ENCODE measurements at places on chromosomes 7 and 10. TPM values are rescaled to one million over a fixed set of nuclear protein-coding genes. Genes with fewer than 3 reads are reported as not detected.

The LIPJ gene
- not detected for total RNA-seq

The AOC1 gene
- total RNA-seq, result 1.8 TPM

DNA sequence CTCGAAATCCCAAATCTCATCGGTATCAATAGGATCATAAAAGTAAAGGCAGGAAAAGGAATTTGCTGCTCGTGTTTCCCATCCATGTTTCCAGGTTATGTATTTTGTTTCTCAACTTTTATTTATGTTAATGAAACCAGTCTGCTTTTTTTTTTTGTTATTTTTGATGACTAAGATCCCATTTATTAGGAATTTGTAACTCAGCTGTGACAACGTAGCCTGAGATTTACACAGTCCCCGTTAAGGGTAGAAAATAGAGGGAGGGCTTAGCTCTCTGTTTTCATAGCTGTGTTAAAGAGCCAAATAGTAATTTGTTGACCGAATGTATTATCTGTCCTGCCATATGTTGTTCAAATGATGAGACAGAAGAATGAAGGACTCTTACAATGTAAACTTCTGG lies 164.0 kb downstream of the MGMT start:
- H3K4me1 ChIP-seq, result no peaks in the 10 kb centered on the region
- no peak overlapping the region for H3K27ac ChIP-seq
- H3K4me3 ChIP-seq, result no peak overlapping the region
- no peaks in the 10 kb centered on the region for H3K36me3 ChIP-seq
- no peak for DNase-seq
- no peaks in the 10 kb centered on the region for H3K27me3 ChIP-seq

GRCh38 chr7:102253066-102253972 lies 33.3 kb upstream of the SH2B2 start:
- H3K36me3 ChIP-seq, result no peaks in the 10 kb centered on the region
- H3K27me3 ChIP-seq, result no peaks in the 10 kb centered on the region
- no peak overlapping the region for H3K27ac ChIP-seq
- no peaks in the 10 kb centered on the region for H3K4me1 ChIP-seq
- H3K4me3 ChIP-seq, result no peak overlapping the region

DNA sequence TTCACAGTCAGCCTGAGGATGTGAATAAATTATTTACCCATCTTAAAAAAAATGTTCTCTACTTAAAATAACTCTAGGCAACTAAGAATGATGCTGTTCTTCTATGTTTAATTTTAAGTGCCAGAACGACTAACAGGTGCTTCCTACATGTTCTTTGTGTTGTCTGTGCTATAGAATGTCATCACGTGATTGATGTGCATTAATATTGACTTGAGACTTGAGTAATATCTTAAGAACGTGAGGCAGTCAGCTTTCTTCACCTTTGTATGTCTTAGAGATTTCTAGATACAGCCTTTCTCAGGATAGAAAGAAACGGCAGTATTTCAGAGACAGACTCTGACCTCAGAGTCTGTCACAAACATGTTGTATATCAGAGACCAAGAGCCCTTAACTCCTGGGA lies 274.6 kb downstream of the KCND2 start:
- no peak for DNase-seq
- H3K27me3 ChIP-seq, result no peaks in the 10 kb centered on the region
- H3K36me3 ChIP-seq, result no peaks in the 10 kb centered on the region
- H3K4me3 ChIP-seq, result no peak overlapping the region

DNA sequence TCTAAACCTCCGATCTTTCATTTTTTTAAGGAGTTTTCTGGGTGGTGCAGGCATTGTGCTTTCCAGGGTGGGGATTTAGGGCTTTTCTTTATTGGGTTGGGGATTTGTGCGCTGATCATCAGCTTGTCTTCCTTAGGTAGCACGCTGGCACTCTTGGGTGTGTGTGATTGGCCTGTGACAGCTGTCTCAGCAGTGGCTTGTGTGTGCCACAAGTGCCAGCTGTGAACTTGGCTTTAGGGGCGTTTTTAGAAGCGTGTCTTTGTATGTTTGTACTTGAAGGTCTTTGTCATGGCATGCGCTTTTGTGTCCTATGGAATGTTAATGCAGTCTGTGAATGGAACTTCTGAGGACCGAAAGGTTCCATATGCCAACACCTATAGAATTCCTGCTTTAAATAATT lies 788 bp downstream of the AKAP9 start:
- H3K27ac ChIP-seq, result peak overlapping the region; percentile 92
- no peaks in the 10 kb centered on the region for H3K27me3 ChIP-seq
- H3K4me3 ChIP-seq, result peak overlapping the region; percentile 86
- H3K36me3 ChIP-seq, result peaks cover 27% of the 10 kb centered on the region
- H3K4me1 ChIP-seq, result peaks cover 10% of the 10 kb centered on the region

- DNase-seq, result no peak
- H3K4me3 ChIP-seq, result no peak overlapping the region
- no peaks in the 10 kb centered on the region for H3K4me1 ChIP-seq
These were observed 26.3 kb upstream of the OSBPL3 start for GRCh38 chr7:25006276-25006675.

All from Calu3 (cell line).